ENCODE measurements at places on chromosomes 7 and 10.

DNA sequence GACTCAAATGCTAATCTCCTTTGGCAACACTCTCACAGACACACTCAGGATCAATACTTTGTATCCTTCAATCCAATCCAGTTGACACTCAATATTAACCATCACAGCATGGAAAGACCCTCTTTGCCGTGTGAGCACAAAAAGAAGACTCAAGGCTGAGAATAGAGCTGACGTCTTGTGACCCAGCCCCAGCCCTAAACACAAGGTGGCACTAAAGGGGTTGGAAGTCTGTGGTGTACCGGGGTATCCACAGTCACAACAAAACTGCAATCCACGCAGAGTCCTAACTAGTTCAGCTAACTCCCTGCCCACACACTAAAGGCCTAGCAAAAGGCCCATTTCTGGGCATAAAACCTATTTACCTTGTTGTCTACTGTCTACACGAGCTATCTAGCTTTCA, 200.1 kb downstream of the ACTR3B start:
- DNase-seq: no peak

DNA sequence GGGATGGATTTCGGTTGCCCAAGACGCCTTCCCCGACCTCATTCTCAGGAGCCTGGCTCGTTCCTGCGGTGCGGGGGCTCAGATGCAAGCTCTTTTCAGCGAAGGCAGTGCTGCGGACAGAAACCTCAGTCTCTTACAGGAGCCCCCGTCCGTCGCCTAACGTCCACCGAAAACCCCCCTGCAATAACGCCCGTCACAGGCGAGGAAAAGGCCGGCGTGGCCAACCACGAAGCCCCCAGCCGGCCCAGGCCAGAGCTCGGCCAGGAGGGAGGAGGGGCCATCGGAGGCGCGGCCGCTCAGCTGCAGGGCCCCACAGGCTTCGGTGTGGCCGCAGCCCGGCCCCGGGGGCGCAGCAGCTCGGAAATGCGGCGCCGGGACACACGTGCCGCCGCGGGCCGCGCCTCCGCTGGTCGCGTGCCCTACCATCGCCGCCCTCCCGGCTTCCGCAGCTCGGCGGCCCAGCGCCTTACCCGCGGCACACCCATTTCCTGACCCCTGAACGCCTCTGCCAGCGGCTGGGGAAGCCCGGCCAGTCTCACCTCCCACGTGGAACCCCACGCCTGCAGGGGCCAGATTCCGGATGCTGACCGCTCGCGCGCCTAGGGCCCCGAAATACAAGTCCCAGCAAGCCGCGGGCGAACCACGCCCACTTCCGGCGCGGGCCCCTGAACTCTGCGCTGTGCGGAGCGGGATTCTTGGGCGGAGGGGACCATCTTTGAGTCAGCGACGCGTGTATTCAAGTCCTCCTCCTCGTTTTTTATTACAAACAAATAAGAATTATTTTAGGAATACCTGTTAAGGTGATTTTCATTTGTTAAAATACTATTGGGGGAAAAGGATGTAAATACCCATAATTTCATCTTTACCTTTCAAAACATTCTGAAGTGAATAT, at the start of gene ZNF239:
Gene ZNF239, minus strand, starts transcription at position 616 of the 892 bp plus-strand sequence. CDS start 16,537 bp downstream, outside the sequence.
- peak; percentile 82 for DNase-seq

- DNase-seq: no peak
These were observed 158.2 kb downstream of the ADARB2 start for GRCh38 chr10:1579141-1579491.

DNA sequence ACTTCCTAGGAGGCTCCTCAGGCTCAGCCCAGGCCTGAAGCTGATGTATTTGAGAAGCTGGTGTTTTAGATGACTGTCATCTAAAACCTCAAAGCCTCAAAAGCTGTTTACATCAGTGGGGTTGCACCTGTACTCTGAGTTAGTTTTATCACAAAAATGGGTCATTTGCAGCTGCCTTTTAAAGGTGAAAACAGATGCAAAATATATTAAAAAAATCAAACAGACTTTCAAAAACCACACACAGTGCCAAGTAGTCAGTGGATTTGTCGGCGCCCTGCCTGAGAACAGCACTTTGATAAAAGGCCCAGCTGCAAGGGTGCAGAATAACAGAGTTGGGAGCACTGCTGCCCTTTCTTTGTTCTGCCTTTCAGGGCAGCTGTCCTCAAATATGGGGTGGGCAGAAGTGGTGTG, 103.0 kb downstream of the VOPP1 start:
- DNase-seq: peak; percentile 71

DNA sequence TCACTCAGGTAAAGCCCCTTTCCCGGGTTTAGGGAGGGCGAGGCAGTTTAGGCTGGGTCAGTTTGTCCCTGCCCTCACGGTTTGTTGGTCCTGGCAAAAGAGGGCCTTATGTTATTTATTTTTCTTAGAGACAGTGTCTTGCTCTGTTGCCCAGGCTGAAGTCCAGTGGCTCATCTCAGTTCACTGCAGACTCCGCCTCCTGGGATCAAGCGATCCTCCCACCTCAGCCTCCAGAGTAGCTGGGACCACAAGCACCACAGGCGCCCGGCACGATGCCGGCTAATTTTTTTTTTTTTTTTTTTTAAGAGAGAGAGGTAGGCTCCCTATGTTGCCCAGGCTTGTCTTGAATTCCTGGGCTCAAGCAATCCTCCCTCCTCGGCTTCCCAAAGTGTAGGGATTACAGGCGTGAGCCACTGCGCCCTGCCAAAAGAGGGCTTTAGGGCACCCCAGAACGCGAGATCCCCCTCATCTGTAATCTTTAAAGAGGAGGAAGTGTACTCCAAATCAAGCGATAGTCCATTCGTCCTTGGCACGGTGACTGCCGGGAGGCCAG, 626 bp upstream of the BMS1 start:
- DNase-seq: no peak

GRCh38 chr7:94655126-94655847, 646 bp downstream of the SGCE start:
- DNase-seq: no peak

GRCh38 chr10:133325440-133326222, 11.1 kb downstream of the CALY start:
- peak; percentile 32 for DNase-seq

GRCh38 chr10:108422286-108422685, 1257.8 kb upstream of the SORCS1 start:
- DNase-seq: no peak

Data from CD8-positive, alpha-beta T cell (primary cell).